IMR-90 (cell line): ENCODE measurements at places on chromosomes 5 and 9. TPM values are rescaled to one million over a fixed set of nuclear protein-coding genes. Genes with fewer than 3 reads are reported as not detected.

BAAT gene
- under 0.01 TPM in 1 of 2 replicates, not detected in the other for total RNA-seq

FOXI1 gene
- total RNA-seq, result not detected in 2 replicates

IL9 gene
- not detected in 2 replicates for total RNA-seq

ACTBL2 gene
- 1.6 and 1.7 TPM in 2 replicates for total RNA-seq

GLRX gene
- 142 and 145 TPM in 2 replicates for total RNA-seq

INSL4 gene
- total RNA-seq, result not detected in 2 replicates

DNA sequence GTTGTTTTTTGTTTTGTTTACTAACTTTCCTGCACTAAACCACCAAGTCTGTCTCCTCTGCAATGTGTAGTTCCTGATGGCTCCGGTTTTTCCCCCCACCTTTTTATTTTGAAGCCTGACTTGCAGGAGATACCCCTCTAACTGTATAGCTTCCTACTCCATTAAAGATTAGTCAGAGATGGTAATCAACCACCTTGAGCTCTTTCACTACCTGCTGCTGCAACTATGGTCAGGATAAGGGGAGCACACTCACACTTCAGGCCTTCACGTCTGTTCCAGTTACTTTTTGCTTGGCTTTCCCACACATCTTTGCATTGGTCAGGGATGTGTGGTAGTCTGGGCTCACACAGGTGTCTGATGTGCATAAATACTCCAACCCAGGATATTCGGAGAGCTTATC, 63.4 kb downstream of the NR6A1 start:
- no peak for DNase-seq

GRCh38 chr5:38803246-38803645, 42.6 kb upstream of the OSMR start:
- DNase-seq, result no peak

- peak; percentile 7 for DNase-seq
These were observed 69.3 kb downstream of the OLFM1 start for GRCh38 chr9:135156525-135157510.

DNA sequence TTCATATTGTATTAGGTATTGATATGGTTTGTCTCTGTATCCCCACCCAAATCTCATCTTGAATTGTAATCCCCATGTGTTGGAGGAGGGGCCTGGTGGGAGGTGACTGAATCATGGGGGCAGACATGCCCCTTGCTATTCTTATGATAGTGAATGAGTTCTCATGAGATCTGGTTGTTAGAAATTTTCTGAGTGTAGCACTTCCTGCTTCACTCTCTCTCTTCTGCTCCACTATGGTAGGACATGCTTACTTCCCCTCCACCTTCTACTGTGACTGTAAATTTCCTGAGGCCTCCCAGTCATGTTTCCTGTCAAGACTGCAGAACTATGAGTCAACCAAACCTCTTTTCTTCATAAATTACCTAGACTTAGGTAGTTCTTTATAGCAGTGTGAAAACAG, 187.4 kb upstream of the SLC24A2 start:
- no peak for DNase-seq

DNA sequence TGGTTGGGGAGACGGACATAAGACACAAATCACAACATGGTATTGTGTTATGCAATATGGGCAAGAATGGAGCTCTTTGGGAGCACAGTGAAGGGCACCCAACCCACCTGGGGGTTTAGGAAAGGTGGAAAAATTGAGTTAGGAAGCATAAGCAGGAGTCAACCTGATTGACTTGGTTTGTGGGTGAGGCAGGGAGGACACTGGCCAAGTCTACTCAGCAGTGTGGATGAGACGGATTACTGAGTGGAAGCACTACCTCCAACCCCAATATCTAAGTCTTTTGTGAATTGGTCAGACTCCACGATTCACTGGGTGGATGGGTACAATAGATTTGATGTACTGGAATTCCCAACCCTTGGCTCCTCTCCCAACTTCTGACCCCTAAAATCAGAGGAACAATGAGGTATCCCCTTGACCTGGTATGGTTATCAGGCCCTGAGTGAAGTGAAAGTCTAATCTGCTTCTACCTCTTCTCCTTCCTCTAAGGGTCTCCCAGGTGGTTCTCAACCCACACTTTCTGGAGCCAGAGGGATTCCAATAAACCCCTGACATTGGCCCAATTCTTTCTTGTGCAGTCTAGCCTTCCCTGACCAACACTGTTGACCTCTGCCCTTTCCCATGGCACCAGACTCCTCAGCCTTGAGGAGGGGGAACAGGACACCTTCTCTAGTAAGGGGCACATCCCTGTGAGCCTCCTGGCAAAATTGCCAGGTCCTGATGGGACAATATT, 5.2 kb downstream of the EGR1 start:
- no peak for DNase-seq

DNA sequence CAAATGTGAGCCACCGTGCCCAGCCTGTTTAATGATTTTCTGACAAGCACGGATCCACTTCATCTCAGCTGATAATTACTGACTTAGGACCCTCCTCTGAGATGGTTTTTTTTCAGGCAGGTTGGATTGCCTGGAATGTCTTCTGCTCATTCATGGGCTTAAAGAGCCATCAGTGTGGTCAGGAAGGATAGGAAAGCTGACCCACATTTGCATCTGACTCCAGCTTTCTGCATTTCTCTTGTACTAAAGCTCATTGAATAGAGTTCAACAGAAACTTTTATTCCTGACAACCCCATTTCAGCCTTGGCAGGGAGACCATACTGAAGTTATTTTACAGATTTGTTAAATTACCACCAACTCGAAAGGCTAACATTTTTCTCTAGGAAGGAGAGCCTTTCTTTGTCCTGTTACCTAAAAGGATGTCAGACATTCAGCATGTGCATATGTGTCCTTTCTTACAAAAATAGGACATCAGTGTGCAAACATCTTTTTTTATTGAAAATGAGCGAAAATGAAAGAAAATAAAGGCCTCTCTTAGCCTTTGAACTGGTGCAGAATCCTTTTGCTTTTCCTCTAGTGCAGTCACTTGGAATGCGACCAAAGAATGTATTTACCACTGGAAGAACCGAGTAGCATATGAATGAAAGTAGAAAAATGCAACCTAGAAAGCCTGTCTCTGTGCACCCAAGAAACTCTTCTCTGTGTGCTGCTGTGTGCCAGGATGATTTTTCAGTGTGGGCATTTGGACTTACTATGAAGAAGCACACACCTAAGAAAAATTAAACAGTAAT, 26.6 kb downstream of the ADCY2 start:
- DNase-seq, result no peak

DNA sequence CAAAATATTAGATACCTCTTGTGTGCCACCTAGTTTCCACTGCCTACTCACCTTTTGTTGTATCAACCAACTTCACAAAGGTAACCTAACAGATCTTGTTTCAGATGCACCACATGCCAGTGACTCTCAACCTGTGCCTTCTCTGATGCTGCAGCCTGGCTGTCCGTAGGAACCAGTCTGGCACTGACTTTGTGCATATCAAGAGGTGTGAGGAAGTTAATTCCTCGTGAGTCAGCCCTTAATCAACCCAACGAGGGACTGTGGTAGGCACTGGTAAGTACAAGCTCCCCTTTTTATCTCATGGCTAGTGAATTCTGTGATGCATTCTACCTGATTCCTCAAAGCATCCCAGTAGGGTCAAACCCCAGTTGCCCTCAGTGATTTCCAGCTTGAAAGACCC, 215.4 kb upstream of the CTNND2 start:
- no peak for DNase-seq
